Uterus (tissue), 4 donors: ENCODE measurements at places on chromosomes 7 and 10. TPM values are rescaled to one million over a fixed set of nuclear protein-coding genes. Genes with fewer than 3 reads are reported as not detected.
A peak's percentile ranks its signal among the peaks of the same experiment; 100 is the strongest.

- DNase-seq, result no peak
Measured at GRCh38 chr7:40749877-40750276, 615.1 kb downstream of the SUGCT start.

DNA sequence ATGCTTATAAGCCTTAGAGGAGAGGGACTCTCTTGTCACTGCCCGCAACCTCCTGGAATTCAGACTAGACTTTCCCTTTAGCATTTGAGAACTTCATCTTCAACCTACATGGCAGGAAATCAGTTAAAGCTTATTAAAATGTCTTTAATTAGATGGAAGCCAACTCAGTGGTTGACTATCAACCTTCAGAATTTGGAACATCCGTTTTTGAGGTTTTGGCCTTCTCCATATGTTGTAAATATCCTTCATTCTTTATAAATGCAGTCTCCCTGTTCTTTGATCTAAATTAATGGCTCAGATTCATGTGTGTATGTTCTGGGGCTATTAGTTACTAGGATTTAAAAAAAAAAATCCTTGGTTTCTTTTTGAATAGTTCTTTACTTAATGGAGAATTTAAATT, 85.0 kb downstream of the ANKRD61 start:
- DNase-seq, result no peak

RBP3 gene
- not detected for total RNA-seq

SGPL1 gene
- 38.1 TPM for total RNA-seq

PON1 gene
- not detected for total RNA-seq

RARRES2 gene
- 128 TPM for total RNA-seq

- no peak for DNase-seq
Measured at GRCh38 chr10:75079436-75080083, 31.9 kb upstream of the SAMD8 start.

GRCh38 chr7:115127399-115128021, 205.6 kb downstream of the MDFIC start:
- no peak for DNase-seq

DNA sequence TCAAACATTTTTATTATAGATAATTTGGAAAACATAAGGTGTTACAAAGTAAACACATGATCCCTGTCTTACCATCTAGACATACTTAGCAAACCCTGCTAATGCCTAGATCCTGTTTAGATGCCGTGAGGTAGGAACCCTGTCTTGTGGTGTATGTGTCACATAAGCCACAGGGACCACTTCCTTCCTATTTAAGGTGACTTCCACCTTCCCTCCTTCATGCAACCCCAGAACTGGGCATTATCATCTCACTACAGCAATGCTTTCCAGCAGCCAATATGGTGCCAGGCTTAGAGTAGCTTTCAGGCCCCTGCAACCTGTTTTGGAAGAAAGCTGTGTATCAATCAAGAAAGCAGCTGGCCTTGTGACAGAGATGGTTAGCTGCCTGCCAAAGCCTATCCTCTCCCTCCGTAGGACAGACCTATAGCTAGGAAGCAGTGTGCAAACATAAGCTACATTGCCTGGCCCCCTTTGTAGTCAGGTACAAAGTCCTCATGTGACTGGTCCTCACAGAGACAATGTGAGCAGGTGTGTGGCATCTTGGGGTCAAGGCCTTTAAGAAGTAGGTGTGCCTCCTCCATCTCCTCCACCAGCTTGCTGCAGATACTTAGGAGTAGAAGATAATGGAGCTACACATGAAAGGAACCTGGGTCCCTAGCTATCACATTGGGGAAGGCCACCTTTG, 146.8 kb downstream of the SPAG6 start:
- DNase-seq, result no peak

- peak; percentile 44 for DNase-seq
Measured at GRCh38 chr7:2717293-2718261, 29.6 kb downstream of the AMZ1 start.
